ENCODE measurements at places on chromosomes 4 and X.

- DNase-seq: no peak
Measured at GRCh38 chr4:169745291-169745690, 12.5 kb downstream of the HPF1 start.

DNA sequence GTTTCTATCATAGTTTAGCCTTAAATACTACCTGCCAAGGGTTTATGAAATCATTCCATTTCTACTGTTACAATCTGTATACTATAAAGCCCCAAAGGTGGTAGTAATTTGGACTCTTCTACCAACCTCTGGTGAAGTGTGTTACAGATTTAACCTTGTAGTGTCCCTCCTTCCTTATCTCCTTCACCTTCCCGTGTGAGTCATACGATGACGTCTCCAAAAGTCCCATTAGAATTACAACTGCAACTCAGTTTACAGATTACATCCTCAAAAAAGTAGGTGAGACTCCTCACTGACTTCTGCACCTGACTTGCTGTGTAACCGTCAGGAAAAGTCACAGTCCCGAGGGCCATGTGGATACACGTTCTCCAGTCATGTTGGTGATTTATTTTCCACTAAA is 219.0 kb downstream of the DCTD start:
- DNase-seq: no peak

DNA sequence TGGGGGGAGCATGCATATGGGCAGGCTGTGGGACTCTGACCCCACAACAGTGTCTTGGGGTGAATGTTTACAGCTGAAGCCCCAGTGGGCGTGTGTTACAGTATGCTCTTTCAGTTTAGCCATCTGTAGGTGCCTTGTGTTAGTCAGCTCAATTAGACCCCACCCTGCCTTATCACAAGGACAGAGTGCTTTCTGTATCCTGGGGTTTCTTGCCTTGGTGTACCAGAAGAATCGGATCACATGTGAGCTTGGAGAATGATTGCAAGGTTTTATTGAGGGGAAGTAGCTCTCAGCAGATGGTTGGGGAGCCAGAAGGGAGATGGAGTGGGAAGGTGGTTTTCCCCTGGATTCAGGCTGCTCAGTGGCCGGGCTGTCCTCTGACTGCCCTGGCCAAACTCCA is 27.3 kb downstream of the SH3BGRL start:
- no peak for DNase-seq

- no peak for DNase-seq
Measured at GRCh38 chr4:70994387-70995099, 1.1 kb downstream of the DCK start.

- DNase-seq: no peak
Measured at GRCh38 chr4:185702147-185702663, 109.8 kb downstream of the SORBS2 start.

GRCh38 chr4:152939621-152940020 is 3.5 kb downstream of the FHDC1 start:
- DNase-seq: no peak

DNA sequence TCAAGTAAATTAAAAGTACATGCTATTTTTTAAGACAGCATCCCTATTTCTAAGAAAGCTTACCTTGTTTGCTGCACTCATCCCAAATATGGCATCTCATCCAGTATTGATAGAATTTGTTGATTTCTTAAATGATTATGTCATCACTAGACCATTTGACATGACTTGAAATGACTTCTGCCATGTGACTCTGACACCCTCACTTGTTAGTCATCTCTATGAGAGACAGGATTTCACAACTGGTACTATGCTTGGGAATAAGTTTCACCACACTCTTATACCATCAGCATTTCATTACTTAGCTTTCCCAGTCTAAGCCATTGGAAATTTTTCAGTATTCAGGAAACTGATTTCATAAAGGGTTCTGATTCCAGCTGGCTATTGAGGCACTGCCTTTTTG is 55.3 kb downstream of the TMPRSS11F start:
- DNase-seq: no peak

DNA sequence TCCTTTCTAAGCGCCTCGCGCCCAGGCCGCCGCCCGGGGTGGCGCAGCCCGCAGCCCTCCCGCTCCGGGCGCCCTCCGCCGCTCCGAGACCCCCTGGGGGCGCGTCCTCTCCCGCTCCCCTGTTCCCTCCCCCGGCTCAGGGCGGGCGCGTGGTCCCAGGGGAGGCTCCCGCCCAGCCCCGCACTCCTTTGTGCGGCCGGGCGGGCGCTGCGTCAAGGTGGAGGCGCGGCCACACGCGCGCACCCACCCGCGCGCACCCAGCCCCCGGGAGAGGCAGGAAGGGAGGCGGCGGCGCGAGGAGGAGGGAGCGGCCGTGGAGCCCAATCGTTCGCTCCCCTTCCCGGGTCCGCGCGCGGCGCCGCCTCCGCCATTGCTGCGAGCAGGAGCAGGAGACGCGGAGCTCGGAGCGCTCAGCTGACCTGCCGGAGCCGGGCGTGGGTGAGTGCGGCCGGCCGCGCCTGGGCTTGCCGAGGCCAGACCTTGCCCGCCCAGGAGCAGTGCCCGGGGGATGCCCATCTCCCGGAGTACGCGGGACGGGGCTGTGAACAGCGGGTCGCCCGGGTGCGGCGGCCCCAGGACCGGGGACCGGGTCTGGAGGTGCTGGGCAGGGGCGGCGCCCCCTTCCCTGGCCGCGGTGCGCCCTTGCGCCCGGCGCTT is at the start of gene NSG1:
NSG1 (plus strand) TSS at position 367 of the 657 bp plus-strand sequence. CDS start 528 bp downstream, outside the sequence.
- DNase-seq: peak; percentile 23

GRCh38 chr4:167282171-167282864 is 48.0 kb upstream of the SPOCK3 start:
- no peak for DNase-seq

GRCh38 chr4:93370256-93370655 is 458.3 kb upstream of the ATOH1 start:
- no peak for DNase-seq

GRCh38 chr4:107654694-107655093 is 65.3 kb downstream of the PAPSS1 start:
- no peak for DNase-seq

GRCh38 chrX:154991039-154991438 is 31.5 kb downstream of the F8 start:
- DNase-seq: no peak
